ENCODE measurements at places on chromosomes 11 and 22.

GRCh38 chr11:106389101-106389500 is 311.6 kb downstream of the AASDHPPT start:
- DNase-seq: no peak

DNA sequence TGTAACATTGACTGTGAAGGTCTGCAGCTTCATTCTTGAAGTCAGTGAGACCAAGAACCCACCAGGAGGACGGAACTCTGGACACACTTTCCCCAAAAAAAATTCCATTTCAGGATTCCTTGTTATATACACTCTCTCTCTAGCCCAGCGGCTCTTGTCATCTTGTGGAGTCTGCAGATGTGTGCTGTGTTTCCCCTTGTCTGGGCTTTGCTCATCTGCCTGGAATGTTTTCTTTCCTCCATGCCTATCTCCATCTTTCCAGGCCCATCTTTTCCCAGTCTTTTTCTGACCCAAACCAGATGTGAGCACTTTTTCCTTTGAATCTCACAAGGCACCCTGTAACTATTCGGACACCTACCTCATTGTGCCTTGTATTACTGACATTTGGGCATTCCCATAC is 5.1 kb upstream of the DRG1 start:
- DNase-seq: no peak

- DNase-seq: no peak
Observed at GRCh38 chr11:11351042-11351586, 1.9 kb downstream of the CSNK2A3 start.

DNA sequence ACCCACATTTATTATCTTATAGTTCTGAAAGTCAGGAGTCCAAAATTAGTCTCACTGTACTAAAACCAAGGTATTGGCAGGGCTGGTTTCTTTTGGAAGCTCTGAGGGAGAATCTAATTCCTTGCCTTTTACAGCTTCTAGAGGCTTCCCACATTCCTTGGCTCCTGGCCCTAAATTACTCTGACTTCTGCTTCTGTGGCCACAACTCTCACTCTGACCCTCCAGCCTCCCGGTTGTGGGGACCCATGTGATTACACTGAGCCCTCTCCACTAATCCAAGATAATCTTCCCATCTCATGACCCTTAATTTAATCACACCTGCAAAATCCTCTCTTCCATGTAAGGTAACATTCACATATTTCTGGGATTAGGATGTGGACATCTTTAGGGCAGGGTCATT is 110.9 kb downstream of the ARL14EP start:
- no peak for DNase-seq

DNA sequence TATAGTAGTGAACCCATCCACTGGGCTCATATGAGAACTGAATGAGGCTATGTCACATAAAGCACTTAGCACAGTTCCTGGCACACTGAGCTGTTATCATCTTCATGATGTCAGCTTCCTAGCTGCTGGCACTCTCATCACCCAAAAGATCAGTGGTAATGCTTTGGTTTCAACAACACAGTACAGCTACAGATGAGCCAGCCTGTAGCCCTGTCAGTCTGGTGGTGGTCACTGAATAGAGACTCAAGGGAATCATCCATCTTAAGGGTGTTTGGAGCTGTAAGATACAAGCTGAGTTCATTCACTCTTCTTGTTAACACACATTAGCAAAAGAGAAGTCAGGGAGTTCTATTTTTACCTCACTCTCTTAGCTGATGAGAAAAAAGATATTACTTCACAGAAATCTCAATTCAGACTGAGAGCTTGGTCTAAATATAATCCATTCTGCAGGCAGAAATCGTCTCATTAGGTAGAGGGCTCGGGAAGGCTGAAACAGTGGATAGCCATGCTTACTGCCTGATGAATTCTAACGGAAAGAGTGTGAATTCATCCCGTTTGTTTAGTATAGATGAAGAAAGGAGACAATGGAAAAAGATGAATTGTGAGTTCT is 6.3 kb upstream of the SLC1A2 start:
- no peak for DNase-seq

DNA sequence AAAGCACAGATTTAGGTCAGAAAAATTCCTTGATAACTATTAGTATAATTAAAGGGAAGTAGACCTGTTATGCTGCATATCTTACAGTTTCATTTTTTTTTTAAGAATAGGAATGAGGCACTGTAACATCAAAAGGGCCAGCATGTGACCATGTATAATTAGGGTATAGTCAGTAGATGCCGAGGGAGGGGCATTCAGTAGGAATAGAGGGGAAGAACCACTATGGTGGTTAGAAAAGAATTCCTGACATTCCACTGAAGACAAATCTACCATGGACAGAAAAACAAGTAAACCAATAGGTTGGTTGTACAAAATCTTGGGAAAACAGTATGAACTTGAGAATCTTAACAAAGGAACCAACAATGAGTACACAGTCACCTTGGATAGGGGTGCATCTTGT is 78.4 kb upstream of the CCDC179 start:
- DNase-seq: no peak

GRCh38 chr11:83070731-83071566 is 748 bp downstream of the RAB30 start:
- no peak for DNase-seq
